ENCODE measurements at places on chromosomes 11 and 22.

- no peak for DNase-seq
Observed at GRCh38 chr22:19988965-19989724, 27.5 kb downstream of the ARVCF start.

DNA sequence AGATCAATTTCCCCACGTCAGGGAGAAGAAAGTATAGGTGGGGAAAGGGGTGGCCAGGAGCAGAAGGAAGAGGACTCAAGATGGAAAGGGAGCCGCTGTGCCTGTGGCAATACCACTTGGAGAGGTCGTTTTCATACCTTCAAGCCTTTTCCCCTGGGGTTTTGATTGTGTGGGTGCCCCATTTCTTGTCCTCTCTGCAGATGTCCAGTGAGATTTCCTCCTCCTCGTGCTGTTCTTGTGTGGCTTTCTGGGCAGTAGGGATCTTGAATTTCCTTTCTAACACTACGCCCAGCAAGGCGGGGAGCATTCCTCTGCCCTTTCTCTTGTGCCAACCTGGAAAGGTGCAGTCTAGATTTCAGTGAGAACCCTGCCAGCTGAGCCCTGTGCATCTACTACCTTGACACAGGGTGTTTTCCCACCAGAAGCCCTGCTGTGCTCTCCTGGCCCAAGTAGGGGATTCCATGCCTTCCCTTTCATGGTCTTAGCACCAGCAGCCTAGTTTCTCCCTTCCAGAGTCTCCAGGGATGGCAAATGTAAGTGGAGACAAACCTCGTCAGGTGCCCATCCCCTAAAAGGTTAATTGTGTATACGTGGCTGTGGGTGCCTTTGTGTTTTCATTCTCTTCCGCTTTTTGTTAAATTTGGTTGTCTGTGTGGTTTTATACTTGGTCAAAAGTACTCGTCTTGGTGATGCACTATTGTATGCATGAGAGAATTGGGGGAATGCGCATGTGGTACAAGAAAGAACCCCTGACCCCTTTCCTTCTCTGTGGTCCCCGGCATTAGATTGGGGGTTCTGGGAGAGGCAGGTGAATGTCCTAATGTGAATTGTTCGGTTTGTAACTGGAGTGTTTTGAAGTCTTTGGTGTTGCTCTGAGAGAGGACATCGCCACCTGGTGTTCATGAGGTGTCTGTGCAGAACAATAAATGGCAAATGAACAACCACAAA, 71.4 kb upstream of the MPEG1 start:
- peak; percentile 63 for DNase-seq

DNA sequence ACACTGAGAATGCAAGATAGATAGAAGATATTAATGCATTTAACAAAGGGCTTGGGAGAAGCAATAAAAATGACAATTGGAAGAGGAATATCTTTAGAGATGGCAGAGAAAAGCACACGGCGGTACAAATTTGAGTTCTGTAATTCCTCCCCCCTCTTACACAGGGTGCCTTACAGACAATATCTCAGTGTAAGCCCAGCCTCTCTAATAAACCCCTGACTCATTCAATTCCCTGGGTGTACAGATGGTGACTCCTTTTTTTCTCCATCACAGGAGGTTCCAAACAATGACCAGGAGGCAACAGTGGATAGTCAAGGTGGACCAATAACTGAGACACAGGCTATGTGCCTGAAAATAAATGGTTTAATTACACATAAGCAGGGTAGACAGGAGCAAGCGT, 598.6 kb downstream of the OPCML start:
- DNase-seq: no peak

DNA sequence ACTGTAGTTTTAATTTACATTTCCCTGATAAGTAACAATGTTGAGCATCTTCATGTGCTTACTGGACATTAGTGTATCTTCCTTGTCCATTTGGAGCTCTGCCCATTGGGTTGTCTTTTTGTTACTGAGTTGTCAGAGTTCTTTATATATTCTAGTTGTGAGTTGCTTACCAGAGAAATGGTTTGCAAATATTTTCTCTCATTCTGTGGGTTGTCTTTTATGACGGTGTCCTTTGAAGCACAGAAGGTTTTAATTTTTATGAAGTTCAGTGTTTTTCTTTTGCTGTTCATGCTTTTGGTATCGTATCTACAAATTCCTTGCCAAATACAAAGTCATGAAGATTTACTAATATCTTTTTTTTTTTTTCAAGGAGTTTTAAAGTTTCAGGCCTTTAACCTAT, 42.4 kb downstream of the ZBTB44 start:
- no peak for DNase-seq

- no peak for DNase-seq
Observed at GRCh38 chr11:94653561-94653960, 86.4 kb downstream of the PIWIL4 start.

DNA sequence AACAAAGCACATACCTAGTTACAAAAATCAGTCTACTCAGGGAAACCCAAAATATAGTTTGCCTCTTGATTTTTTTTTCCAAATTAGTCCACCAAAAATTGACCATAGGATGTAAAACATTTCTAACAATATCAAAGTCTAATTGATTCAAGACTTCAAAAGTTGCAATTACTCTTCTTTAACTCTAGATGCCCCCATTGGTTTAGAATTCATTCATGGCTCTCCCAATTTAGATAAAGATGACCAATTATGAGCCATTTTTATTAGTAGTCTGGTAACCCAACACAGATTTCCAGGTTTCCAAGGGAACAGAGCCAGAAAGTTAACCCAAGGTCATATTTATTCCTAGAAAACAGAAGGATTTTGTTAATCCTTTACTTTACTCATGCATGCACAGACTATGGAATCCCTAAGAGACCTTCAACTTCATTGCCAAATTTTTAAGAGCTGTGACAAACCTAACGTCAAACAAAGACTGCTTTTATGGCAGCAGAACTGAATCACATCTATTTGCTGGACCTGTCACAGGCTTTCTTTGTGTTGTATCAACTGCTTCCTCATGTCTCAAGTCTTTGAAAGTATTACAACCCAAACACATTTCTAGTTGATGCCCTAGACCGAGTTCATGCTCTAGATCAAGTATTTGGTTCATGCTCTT, 55.3 kb downstream of the C22orf42 start:
- DNase-seq: peak; percentile 39

- no peak for DNase-seq
Observed at GRCh38 chr11:77789061-77789730, 31.3 kb downstream of the RSF1 start.

DNA sequence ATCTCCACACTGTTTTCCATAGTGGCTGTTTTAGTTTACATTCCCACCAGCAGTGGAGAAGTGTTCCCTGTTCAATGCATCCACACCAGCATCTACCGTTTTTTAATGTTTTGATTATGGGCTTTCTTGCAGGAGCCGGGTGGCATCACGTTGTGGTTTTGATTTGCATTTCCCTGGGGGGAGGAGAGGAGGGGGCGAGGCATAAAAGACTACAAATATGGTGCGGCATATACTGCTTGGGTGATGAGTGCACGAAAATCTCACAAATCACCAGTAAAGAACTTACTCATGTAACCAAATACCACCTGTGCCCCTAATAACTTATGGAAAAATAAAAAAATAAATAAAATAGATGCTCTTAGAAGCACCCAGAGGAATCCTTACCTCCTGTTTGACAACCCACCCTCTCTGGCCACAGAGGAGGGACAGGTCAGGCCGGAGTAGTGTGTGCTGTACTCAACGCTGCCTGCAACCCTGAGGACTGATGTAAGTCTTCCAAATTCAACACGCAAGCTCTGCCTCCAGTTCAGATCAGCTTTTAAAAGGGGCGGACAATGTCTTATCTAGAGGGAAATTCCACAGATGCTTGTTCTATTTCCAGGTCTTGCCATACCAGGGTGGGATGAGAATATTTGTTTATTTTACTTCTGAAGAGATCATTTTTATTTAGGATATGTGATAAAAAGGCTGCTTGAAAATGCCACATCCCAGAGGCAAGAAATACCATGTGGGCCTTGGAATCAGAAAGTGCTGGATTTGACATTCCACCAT, 329.6 kb upstream of the B3GAT1 start:
- no peak for DNase-seq

DNA sequence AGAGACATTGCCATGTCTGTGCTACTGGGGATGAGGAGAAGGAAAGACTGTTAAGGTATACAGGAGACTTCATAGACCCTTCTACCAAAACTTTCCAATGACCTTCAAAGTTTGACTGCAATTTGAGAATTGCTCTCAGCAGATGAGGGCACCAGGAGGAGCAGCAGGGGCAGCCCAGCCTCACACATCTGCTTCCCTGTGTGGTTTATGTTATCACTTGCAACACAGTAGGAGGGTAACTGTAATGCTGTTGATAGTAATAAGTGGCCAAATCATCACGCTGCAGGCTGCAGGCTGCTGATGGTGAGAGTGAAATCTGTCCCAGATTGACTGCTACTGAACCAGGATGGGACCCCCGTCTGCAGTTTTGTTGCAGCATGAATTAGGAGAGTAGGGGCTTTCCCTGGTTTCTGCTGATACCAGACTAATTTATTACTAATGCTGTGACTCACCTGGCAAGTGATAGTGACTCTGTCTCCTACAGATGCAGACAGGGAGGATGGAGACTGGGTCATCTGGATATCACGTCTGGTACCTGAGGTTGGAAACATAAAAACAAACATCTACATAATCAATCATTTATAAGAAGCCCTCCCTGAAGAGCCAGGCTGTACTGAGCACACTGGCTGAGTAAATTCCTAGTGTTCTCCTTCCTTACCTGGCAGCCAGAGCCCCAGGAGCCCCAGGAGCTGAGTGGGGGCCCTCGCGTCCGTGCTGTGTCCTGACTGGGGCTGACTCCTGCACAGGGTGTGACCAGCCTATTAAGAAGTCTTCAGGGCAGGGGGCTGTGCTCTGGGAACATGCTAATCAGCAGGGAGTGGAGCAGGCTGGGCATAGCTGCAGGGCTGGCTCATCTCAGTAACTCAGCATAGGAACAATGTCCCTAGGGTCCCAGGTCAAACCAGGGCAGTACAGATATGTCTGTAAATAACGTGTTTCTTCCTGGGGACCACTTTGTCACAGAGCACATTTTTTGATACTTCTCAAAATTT, 74.4 kb downstream of the GAB4 start:
- no peak for DNase-seq

DNA sequence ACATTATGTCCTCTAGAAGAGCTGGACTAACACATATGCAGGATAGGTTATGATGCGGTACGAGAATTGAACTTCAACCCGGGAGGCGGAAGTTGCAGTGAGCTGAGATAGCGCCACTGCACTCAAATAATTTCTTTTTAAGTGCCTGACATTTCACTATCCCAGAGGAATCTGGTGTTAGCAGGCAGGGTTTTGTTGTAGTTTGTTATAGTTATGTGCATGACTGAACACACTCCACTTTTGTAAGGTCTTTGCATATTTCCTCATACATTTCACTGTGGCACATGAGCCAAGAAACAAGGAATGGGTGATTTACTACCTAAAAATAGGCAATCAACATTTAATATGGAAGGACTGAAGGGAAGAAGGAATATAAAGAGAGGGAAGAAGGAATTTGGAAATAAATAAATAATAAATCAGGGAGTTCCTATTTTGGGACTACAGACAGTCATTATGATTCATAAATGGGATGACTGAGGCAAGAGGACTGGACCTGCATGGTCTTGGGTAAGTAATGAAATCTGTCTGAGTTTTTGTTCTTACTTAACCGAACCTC, 8.7 kb upstream of the HIPK3 start:
- no peak for DNase-seq

DNA sequence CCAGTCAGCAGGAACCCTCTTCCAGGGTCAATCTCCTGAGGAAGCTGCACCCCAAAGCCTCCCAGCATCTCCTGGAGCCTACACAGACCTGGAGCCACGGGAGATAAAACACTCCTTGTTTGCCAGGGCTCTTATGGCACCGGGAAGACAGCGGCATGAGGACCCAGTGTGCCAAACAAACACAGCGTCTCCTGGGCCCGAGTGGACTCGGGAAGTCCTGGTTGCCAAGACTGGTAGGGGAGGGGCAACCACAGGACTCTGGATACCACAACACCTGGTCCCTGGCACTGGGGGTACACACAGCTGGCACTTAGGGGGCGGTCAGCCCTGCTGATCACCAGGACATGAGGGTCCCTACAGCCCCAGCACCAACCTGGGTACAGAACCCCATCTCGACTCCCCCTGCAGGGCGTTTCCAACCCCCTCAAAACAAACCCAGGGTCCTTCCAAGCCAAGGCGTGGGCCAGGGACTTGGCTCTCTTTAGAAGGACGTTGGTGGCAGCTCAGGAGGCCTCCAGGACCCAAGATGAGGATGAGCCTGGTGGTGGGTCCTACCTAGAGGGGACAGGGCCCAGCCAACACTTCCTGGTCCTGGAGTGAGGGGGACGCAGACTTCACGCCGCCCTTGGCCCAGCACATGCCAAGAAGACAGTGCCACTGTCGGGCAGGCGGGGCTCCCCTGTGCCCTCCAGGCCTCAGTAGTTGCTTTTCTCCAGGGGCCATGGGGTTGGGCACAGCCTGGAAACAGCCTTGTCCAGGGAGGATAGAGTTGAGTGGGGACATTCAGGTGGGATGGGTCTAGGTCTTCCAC, 85.0 kb downstream of the CELSR1 start:
- no peak for DNase-seq

DNA sequence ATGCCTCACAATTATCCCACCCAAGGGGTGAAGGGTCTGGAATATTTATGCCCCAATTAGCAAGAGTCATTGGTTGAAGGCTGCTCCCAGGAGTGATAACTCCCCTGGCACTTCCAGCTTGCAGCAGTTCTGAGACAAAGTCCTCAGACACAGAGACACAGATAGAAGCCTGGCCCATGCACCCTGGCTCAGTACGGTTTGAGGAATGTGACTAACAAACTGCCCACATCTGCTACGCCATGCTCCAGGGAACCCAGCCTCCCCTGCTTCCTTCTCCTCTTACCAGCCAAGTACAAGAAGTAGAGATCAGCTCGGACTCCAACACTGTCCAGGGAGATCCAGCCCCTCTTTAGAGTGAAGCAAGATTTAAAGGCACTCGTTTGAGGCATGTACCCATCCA, 48.5 kb upstream of the BMAL1 start:
- no peak for DNase-seq

DNA sequence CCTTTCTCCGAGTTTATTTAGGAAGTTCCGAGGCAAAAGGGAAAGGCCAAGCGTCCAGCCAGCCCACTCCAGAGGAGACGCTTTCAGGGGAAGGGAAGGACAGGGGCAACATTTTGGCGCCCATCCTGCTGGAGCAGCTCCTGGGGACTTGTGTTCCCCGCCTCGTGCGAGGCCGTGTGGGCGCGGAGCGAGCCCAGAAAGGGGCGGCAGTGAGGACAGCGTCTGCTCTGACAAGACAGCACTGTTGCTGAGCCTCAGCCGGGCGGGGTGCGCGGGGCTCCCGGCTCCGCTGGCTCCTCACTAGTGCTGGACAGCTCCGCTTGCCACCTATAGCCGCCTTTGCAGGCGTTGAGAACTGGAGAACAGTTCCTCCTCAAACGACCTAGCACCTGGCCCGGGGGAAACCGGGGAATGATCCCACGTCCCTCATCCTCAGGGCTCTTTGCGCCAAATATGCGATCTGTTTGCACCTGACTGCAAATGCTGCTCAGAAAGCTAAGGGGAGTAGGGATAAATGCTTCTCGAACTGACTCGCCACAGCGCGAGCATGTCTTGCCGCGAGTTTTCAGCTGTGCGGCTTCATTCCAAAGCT, 722 bp upstream of the GUCY1A2 start:
- DNase-seq: no peak

- peak; percentile 5 for DNase-seq
Observed at GRCh38 chr11:106077609-106078455, at the start of gene AASDHPPT. AASDHPPT (plus strand) TSS chr11:106077662; CDS start chr11:106077711, 49 bp downstream.
